ENCODE measurements at places on chromosomes 3 and 15.

GRCh38 chr3:129382366-129382765, 46.1 kb downstream of the EFCAB12 start:
- DNase-seq = no peak

DNA sequence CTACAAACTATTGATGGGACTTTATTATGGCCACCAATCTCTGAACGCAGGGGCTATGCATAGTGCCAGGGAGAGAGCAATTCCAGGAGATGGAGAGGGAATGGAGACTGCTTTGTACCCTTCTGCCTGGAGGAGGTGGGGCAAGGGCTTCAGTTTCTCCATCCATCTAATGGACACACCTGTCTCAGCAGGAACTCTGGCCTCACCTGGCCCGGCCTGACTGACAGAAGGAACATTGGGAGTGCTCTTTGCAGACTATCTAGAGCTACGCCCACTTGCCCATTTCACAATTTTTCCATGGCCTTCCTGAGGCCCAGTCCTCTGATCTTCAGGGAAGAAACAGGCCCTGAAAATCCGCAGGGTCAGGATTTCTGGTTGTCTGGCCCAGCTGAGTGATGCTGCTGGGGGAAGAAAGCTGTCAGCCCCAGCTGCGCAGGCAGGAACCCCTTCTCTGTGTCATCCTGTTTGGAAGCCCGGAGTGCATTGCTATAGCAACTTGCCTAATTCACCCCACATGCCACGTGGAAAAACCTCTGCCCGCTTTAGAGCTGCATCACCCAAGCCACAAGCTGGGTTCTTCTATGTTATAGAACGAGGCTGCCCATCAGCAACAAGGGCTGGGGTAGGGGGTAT, 6.4 kb downstream of the ITGA11 start:
- peak; percentile 59 for DNase-seq

GRCh38 chr3:126340596-126340942, 16.6 kb downstream of the KLF15 start:
- DNase-seq = no peak

DNA sequence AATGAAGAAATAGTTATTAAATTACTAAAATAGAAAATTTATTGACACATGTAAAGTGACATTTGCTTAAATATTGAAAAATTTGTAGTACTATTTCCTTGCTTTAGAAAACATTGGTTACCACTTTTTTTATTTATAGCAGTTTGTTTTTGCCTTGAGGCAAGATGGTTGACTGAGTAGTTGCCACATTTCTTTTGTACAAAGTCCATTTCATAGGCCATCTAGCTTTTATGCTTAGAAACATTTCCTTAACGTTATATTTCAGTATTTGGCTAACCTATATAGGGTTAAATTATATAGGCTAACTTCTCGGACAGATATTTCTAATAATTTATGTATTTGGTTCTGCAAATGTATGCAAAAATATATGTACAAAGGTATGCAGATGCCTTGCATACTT, 17.1 kb downstream of the CTNNB1 start:
- no peak for DNase-seq

- no peak for DNase-seq
Observed at GRCh38 chr3:70358978-70359580, 46.6 kb upstream of the MDFIC2 start.

DNA sequence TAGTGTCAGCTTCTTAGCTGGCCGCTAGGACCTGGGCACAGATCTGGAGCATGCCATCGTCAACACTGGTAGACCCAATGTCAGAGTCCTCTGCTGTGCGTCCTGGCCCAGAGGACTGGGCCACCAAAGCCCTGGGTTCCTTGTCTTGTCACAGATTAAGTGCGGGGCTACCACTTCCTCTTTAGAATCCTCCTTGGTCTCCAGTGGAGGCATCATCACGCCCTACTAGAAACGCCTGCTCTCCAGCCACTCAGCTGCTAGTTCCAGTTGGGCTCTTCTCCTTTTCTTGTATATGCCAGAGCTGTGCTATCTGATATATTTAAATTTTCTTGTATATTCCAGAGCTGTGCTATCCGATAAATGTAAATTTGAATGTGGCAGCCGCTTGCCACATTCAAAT, 11.2 kb downstream of the PPCDC start:
- DNase-seq = no peak

DNA sequence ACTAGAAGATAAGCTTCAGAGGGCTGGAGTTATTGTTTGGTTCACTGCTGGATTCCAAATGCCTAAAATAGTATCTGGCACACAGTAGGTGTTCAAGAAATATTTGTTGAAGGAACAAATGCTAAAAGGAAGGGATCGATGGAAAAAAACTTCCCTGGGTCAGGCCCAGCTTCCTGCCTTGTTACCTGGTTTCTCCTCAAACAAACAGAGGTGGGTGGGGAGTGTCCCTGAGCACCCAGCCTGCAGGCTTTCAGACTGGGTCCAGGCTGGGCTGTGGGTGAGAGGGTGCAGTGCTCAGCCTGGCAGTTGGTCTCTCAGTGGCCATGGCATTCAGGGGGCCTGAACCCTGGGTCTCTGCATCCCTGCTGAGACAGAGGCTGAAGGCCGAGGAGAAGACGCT, 14.4 kb upstream of the STRA6 start:
- no peak for DNase-seq

DNA sequence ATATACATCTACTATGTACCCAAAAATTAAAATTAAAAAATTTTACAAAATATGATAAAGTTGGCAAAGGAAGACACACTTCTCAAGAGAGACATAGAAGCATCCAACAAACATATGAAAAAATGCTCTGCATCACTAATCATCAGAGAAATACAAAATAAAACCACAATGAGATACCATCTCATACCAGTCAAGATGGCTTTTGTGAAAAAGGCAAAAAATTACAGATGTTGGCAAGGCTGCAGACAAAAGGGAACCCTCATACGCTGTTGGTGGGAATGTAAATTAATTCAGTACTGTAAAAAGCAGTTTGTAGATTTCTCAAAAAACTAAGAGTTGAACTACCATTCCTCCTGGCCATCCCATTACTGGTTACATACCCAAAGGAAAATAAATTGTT, 581.7 kb upstream of the CCDC54 start:
- DNase-seq = no peak

DNA sequence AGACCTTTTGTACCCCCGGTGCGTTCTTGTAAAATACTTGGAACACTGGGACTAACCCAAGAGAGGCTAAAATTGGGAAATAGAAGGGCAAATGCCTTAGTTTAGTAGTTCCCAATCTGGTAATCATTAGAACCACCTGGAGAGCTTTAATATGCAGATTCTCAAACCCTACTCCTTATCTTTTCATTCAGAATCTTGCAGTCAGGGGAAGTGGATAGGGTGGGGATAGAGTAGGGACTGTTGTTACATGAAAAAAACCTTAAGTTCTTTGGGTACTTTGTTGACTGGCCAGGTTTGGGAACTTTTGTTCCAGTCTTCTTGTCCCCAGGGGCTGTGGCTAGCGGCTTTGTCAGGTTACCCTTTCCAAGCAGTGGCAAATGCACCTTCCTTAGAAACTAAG, 15.9 kb downstream of the MAPKBP1 start:
- DNase-seq = no peak

DNA sequence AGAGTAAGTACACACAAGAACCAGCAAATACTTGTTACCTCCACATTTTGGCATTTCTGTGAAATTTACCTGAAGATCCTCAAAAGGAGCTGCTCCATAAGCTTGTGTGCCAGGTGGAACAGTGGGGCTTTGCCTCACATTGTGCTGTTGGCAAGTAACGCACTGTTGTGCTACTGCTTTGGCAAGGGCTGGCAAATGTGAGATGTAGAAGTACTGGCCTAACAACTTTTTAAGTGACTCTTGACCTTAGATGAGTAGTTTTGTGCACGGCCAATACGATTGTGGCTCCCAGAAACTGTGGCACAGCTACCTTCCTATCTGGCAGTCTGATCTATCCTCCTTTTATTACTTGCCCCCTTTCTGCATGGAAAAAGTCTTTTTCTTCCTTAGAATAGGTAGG, 337.0 kb downstream of the KCNH8 start:
- no peak for DNase-seq

DNA sequence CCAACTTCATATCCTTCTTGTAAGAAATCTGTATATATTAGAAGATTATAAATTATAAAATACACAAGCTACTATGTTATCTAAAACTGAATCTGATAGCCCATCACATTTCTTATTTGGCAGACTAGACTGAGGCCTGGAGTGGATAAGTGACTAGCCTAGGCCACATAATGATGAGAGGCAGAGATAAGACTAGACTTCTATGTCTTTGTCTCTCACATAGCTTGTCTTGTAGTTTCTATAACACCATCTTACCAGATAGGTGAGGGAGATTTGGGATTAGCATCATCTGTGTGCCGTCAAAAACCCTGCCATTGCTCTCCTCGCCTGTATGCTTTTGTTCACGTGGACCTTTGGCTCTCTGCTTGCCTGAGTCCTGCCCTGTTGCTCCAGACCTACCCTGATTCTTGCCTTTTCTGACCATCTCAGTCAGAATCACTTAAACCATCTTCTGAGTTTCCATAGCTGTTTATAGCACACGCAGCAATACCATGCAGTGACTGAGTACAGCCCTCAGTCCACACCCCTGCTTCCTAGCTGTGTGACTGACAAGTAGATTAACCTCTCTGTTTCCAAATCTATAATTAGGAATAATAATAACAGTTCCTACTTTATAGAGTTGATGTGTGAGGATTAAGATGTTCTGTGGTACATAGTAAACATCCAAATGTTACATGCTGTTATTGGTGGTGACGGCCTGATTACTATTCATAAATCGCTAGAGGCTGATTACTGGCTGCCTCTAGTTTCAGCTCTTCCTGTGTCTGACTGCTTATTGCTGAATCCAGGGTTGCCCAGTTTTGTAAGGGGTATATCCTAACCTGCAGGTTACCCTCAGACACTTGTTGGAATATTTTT, 49.7 kb downstream of the PDE8A start:
- no peak for DNase-seq

DNA sequence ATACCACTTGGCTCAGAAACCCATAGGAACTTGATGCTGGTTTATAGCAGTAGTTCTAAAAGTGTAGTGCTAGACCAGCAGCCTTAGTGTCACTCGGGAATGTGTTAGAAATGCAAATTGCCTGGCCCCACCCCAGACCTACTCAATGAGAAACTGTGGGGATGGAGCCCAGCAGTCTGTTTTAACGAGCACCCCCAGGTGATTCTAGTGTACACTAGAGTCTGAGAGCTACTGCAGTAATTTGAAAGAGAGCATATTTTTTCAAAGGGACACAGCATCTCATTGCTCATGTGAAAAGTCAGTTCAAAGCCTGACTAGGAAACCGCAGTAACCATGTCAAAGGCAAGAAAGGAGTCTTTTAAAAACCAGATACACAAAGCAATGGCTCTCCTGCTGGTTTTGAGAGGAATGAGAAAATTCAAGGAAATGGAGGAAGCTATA, 313.4 kb downstream of the SQOR start:
- no peak for DNase-seq

DNA sequence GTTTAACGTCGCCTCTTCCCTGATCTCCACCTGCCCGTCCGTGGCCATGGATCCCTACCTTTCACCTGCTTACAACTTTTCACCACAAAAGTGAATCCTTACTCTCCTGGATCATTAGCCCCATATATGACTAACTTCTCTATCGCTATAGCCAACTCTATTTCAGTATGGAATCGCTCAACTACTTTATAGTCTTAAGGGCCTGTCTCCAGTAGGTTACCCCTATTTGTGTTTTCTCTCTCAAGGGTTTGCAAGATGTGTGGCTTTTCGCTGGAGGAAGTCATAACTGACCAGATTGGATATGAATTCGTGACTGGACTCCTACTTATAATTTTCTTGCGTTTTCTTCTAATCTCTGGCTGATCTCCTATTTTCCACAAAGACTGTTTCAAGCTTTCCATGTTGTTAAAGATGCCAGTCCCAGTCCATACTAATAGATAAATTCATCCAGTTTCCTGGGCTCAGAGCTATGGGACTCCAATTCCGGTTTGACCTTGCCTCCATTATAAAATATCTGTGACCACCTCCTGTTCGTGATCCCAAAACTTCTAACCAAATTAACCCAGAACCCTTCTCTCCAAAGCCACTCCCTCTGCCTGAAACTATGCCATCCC, 1.3 kb upstream of the STAG1 start:
- DNase-seq = no peak

DNA sequence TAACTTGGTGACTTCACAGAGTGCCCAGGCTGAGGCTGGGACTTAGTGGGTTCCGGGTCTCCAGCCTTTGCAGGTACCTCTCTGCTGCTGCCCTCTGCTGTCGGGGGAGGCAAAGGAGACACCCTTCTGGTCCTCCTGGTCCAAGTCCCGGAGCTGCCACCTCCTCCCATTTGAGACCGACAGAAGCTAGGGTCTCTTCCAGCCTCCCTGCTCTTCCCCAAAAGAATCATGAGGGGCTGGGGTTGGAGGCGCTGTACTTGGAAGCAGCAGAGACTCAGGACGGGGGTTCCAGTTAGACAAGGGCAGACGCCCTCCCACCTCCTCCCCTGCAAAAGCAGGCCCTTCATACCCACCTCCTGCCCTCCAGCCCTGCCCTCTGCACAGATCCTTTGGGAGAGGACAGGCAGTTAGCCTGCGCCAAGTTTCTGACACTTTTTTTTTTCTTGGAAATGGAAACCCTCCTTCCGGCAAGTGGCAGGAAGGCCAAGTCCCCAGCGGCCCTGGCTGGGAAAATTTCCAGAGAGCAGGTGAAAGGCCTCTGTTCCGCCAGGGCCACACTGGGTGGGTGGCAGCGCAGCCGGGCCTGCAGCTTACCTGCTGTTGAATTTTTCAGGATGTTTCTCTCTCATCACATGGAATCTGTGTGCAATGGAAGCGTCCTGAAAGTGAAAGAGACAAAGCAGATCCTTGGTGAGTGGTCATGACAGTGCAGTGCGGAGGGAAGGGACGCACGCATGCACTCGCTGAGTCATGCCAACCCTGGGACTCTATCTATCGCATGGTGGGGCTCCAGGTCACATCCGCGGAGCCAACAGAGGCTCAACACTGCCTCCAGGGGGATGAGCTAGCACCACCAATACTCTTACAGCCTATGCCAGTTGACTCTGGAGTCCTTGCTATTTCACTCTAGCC, 119.9 kb downstream of the DGKG start:
- no peak for DNase-seq

DNA sequence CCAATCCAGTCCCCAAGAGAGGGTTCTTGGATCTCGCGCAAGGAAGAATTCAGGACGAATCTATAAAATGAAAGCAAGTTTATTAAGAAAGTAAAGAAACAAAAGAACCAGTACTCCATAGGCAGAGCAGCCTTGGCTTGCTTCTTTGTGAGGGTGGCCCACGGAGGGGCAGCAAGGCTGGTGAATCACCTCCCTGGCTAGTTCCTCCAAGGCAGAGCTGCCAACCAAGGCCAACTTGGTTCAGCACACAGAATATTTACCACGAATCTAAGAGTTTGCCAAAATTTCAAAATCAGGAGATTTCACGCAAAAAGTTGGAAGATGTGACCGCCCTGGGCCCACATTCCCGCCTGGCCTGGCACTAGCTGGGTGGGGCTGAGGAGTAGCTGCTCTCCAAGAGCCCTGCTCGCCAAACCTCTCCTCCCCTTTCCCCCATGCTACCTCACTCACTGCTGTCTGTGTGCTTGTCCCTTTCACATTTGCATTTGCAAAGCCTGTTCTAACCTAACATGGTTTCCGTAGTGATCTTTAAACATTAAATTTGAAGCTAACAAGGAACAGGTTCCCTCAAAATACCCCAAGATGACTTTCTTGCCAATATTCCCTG, 26.2 kb upstream of the DCUN1D1 start:
- no peak for DNase-seq

- DNase-seq = no peak
Observed at GRCh38 chr3:21752749-21753347, 1.8 kb upstream of the ZNF385D start.

GRCh38 chr3:126034481-126035361, 49.2 kb downstream of the SLC41A3 start:
- DNase-seq = no peak

- no peak for DNase-seq
Observed at GRCh38 chr3:42901073-42901415, 4.9 kb upstream of the ZNF662 start.

All from fibroblast of skin of left biceps (primary cell).